ENCODE measurements at places on chromosomes 5 and 9.

DNA sequence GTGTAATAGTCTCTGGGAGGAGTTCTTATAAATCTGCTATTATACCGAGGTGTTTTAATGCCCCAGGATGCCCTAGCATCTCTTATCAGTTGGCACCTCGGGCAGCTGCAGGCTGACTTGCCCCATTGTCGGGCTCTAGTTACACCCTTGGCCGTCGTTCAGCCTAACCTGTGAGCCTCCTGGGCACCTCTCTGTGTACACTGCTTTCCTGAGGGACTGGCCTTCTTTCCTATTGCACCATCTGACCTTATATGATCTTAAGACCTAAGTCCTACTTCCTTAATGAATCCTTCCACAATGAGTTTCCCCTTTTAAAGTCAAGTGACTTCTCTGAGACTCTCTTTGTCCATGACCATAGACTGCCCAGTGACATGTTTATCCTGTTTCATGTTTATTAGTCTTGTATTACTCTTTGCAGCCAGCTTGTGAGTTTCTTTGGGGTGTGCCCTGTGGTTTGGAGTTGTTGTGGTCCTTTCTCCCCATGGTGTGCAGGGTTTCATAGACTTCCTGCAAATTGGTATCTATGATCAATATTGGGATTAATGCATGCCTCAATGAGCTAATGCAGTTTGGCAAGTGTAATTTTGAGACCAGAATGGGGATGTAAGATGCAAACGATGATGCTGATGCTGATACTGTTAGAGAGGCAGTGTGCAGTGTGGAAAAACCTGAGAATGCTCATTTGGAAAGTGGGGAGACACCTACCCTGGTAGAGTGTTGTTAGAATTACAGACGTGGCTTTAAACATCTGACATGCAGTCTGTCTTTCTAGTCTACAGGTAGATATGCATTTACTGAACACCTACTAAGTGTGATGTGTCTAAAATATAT, 4.9 kb downstream of the DAPK1 start:
- no peak for DNase-seq

GRCh38 chr9:3868466-3868865, 342.7 kb upstream of the RFX3 start:
- no peak for DNase-seq

DNA sequence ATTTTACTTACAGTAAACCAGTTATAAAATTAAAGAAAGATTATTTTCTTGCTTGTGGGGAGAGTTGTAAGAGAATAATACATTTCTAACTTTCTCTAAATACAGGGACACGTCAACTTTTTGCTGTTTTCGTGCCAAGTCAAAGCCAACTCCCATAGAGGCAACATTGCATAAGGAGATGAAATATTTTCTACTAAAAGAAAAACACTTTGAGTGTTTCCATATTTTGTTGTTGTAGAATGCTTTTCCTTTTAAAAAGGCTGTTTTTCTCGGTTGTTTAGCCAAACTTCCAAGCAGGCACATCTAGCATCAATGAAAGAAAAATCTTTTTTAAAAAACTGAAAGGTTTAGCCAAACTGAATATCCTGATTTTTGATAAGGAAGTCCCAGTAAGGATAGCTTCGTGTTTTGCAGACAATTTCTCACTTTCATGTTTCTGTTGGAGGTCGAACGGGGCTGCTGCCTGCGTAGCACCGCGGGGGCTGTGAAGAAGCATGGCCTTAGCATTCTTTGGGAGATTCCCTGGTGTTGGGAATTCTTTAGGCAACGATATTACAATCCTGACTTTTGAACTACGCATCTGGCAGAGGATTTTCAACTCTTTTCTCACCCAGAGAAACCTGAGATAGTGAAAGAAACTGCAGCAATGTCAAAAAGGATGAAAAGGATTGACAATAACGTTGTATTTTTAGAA, 108.1 kb upstream of the FBXL7 start:
- DNase-seq: no peak

GRCh38 chr9:129239946-129240490, 62.0 kb upstream of the IER5L start:
- DNase-seq: no peak

- DNase-seq: no peak
These were observed 8.7 kb downstream of the NACC2 start for GRCh38 chr9:136086213-136086881.

DNA sequence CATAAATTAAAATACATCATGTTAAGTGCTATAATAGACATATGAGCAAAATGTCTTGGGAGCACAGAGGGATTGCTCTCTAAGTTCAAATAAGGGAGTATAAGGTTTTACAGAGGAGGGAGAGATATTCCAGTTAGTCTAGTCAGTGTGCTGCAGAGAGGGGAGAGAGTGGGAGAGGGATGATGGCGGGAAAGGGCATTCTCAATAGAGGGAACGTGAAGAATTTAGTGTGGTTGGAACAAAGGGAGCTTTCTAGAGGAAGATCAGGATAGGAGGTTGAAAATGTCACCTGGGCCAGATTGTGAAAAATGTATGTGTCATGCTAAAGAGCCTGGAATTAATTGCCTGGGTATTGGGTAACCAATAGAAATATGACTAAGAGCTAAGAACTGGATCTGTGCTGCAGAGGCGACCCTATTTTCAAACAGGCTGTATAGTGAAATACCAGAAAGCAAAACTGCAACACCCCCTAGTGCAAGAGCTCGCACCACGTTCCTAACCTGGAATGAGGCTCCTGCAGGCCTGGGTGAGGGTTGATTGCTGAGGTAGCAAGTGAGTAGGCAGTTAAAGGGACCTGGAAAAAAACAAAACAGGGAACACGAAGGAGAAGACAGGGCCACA, 791.8 kb upstream of the C9orf72 start:
- no peak for DNase-seq

DNA sequence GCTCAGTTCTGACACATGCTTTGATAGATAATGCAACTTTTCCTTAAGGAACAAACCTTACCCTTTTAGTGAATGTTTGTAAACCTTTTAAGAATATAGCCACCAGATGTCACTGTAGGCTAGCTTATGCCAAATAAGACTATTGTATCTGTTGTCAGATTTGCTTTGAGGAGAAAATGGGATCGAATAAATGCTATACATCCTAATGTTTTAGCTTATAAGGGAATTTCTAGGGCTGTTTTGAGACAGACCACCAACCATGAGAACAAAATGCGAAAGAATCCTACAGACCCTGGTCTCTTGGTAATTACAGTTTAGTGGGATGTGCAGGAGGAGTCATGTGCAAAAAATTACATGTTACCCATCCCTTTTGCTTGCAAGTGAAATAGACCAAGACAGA, 127.6 kb upstream of the NMUR2 start:
- peak; percentile 61 for DNase-seq

- no peak for DNase-seq
These were observed 168.5 kb upstream of the FER start for GRCh38 chr5:108579236-108579635.

DNA sequence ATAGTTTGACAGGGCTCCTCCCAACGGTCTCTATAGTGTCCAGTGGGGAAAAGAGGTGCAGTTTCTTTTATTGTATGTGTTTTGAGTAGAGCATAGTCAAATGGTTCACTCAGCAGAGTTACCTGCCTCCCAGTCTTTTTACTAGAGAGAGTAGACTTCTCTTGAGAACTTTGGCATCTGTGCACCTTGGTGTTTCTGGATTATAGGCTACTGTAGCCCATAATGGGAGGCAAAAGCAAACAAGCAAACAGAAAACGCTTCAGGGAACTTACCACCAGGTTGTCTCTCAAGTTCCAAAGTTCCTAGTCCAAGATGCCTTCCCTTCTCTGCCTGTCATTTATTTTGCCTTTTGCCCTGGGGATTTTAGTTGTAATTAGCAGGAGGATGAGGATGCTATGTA, 26.2 kb downstream of the INVS start:
- DNase-seq: no peak

- no peak for DNase-seq
These were observed 164.2 kb downstream of the SEMA6A start for GRCh38 chr5:116410336-116410890.

- DNase-seq: no peak
These were observed 96.9 kb downstream of the CWC27 start for GRCh38 chr5:64865662-64866061.

DNA sequence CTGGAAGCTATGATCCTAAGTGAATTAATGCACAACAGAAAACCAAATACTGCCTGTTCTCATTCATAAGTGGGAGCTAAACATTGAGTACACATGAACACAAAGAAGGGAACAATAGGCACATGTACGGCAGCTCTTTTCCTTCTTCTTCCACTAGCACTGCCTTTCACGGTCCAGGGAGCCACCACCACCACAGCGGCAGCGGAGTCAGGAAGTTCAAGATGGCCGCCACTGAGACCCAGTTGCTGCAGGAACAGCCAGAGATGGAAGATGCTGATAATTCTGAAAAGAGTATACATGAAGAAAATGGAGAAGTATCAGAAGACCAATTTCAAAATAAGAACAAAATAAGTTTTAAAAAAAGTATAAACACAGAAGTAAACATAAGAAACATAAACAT, 39.5 kb upstream of the TNFSF15 start:
- peak; percentile 1 for DNase-seq

GRCh38 chr5:172444626-172445365, 9.5 kb downstream of the SH3PXD2B start:
- no peak for DNase-seq

DNA sequence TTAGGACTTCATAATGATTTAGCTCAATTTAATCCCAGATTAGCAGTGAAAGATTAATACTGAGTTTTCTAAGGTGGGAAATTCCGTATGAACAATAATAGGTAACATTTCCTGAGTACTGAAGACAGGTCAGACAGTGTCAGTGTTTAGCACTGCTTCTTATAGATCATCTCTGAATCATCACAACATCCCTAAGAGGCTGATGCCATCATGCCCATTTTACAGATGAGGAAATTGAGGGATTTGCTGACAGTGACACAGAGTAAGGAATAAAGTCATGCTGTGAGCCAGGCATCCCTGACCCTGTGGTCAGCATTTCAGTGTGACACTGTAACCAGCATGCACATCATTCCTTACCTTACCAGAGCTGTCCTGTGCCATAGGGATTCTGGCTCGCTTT, 44.5 kb downstream of the DAPK1 start:
- DNase-seq: no peak

All from NCI-H146 (cell line).